OCI-LY7 (cell line): ENCODE measurements at places on chromosomes 12 and 14.

- no peak for DNase-seq
Observed at GRCh38 chr14:98853063-98853729, 418.8 kb downstream of the BCL11B start.

- DNase-seq = no peak
Observed at GRCh38 chr12:82708061-82708879, 21.6 kb downstream of the TMTC2 start.

DNA sequence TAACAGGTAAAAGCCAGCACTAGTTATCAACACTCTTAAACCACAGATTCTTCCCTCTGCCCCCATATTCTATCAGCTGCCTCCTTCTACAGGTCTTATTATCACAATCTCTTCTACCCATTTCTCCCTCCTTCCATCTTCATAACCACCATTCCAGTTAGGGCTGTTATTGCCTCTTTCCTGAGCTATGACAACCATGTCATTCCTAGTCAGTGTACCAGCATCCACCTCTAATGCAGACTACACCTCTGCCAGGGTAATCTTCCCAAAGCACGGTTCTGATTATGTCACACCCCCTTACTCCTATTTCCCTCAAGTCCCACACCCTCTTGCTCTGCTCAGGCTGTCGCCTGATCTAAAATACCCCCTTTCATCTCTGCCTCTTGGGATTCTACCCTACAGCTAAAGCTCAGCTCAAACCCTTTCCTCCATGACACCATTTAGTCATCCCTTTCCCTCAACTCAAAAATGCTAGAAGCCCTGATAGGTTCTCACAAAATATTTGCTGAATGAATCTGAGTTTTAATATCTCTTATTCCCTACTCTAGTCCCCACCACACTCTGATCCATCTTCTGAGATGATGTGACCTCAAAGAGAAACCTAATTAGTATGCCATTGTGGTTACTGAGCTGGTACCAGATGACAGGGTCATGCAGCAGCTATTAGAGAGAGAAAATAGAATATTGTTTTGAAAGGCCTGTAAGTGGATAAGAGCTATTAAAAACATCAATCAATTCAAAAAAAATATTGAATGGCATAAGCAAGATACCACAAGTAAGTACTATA, 11.7 kb downstream of the RACGAP1 start:
- DNase-seq = no peak

GRCh38 chr12:15880721-15881120, 1.5 kb upstream of the STRAP start:
- no peak for DNase-seq

- no peak for DNase-seq
Observed at GRCh38 chr12:44286336-44286735, 450.5 kb downstream of the TMEM117 start.

DNA sequence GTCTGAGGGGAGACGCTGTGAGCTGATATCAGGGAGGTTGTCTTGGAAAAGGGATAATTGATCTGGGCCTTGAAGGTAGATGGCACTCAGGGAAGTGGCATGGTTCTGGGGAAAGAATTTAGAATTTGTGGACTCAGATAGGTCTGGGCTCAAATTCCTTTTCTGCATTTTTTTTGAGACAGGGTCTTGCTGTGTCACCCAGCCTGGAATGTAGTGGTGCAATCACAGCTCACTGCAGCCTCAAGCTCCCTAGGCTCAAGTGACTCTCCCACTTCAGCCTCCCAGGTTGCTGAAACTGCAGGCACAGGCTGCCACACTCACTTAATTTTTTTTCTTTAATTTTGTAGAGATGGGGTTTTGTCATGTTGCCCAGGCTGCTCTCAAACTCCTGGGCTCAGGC, 98.1 kb upstream of the NCOR2 start:
- no peak for DNase-seq
